ENCODE measurements at places on chromosomes 11 and 22.

DNA sequence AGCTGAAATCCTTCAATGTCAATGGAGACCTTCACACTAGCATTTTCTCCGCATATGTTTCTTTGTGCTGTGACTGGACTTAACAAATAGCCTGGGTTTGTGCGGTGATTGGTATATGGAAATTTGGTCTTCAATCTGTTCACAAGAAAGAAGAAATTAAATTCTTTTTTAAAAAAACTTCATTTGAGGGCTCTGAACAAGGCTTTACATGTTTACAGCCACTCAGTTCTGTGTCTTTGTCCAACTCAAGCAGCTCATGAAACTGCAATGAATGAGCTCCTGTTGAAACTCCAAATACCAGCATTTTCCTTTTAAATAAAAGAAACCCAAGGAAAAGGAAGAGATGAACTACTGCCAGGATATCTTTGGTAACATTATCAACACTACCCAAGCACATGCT lies 57.3 kb downstream of the PIK3C2A start:
- no peak for DNase-seq

DNA sequence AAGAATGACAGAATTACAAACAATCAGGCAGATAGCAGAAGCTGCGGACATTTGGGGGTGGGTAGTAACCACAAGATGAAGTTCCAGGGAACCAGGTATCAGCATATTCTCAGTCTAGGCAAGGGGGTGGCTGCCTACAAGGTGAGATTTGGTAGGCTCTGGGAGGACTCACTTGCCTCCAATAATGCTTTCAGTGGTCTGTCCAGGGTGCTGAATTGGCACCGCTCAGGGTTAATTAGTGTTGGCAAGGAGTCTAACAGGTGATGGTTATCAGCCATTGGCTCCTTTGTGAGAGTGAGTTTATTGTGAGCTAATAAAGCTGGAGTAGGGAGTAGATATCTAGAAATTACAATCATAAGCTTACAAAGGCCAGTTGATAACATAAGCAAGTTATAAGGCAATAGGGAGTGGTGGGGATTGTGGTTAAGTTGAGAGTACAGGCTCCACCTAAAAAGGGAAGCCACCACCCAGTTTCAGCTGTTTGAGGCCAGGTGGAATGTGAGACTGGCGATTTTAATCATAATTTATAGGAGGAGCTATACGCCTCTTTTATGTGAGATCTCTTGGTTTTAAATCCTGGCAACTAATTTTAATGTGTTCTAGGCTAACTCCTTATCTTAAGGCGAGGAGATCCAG lies 320.5 kb downstream of the MIAT start:
- DNase-seq = no peak

GRCh38 chr22:29014773-29015172 lies 46.9 kb downstream of the C22orf31 start:
- DNase-seq = no peak

- peak; percentile 64 for DNase-seq
Observed at GRCh38 chr11:9461760-9462134, 935 bp downstream of the ZNF143 start.

DNA sequence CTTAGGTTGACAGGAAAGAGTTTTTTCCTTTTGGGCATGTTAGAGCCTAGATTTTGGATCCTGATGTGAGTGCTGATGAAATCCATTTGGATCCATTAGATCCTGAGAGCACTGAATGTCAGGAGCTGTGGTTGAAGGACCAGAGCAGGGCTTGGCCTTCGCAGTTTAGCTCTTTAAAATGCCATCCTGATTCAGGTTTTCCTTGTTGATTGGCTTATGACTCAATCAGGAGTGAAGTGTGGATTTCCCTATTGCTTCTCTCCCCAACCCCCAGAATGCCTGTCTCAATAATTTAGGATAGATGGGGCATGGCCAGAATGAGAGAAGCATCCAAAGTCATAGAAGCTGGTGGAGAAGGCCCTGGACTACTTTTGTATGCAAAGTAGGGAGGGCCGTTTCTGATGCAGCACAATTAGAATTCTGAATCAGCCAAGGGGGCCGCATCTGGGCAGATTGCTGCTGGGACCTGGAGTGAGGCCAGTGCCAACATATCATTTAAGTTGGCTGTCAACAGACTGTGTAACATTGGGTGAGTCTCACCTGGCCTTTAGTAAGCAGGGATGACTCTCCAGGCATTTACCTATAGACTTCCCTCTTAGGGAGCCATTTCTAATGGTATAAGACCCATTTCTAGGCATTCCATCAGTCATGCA lies 80.5 kb downstream of the TEAD1 start:
- DNase-seq = no peak

- DNase-seq = peak; percentile 45
Observed at GRCh38 chr11:10858439-10859325, 829 bp upstream of the ZBED5 start.

DNA sequence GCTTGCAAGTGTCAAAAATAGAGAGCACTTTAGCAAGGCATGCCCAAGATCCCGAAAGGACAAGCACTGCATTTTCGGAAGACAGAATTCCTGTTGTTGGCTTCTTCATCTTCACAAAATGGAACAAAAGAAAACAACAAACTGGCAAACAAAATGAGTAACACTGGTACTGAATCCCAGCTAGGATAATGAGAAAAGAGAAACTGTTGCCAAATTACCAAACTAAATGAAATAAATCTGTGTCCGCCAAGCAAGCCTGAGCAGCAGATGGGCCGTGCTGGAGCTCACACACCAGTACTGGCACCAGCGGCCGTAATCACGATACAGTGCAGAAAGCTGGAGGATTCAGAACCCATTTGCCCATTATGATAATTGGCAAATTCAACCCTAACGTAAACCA lies 30.6 kb downstream of the TUB start:
- DNase-seq = no peak
